Stimulated activated CD8-positive, alpha-beta memory T cell treated with anti-CD3 and anti-CD28 coated beads, Interleukin-4, amount 100 ng/mL, for 24 hours (primary cell): ENCODE measurements at places on chromosomes 1 and 21.

DNA sequence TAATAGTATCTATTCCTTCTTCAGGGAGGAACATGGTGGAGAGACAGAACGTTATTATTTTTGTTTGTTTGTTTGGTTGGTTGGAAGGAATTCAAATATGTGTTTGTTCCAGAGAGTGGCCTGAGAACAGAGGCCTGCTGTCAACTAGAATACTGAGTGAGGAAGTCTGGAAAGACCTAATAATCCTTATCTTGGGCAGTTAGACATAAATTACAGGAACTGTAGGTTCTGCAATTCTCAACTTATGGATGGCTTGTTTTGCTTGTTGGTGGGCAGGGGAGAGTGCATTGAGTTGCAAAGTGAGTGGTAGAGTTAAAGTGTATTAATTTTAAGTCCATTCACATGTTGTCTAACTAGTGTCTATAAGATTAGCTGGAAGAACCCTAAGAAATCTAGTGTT lies 197.6 kb downstream of the BACH1 start:
- DNase-seq = no peak

DNA sequence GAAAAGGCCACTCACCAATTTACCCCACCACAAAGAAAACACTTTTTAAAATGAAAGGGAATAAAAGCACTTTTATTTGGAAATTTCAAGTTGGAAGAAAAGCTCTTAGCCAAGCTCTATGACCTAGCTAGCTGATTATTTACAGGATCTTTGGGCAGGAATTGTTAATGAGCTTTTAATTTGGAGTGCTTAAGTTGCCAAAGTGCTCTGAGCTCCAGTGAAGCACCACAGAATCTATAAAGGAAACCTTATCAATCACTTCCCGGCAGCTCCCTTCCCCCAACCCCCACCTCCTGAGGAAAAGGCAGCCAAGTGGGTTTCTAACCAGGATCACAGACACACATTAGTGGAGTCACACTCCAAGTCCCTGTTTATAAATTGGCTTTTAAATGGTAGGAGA lies 1.5 kb downstream of the ERI3 start:
- DNase-seq = no peak

DNA sequence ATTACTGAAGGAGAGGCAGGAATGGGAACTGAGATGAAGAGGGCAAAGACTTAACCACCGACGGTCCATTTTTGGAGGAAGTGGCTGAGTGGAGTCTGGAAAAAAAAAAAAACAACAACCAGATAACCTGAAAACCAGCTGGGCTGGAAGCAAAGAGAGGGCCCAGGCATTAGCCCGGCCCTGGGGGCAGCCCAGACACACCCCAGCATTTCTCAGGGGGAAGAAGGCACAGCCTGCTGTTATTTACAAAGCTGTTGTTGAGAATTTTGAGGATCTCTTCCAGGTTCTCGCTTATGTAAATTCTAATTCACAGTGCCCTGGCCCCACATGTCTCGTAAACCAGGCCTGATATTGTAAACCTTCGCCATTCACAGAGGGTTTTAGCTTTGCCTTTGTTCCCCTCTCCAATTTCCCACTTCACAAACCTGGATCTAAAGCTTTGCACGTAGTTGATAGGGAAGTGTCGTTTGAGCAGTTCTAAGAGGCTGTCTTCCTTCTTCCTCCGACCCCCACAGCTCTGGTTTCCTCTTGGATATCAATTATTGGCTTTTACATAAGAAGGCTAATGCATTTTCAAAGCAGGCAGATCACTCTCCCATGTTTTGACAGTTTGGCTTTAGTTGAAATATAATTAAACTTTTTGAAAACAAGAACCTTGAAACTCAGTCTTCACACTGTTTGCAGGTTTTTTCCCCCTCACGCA lies 161.8 kb upstream of the IRF2BP2 start:
- no peak for DNase-seq

- no peak for DNase-seq
These were observed 3.2 kb downstream of the ID3 start for GRCh38 chr1:23555986-23556634.

DNA sequence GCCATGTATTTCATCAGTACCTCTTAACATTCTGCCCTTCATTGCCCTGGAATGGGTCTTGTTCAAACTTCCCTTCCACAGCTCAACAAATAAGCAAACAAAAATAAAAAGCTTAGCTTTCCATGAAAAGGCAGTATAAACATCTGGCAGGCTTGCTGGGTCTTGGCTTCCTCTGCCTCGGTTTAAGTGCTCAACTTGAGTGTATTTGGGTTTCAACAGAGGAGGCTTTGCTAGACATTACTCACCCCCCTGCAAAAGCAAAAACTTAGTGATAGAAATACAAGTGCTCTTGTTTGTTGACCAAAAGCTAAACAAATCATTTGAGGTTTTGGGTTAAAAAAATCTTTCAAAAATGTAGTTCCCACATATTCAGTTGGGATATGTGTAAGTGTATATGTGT lies 518.5 kb downstream of the PLPP3 start:
- no peak for DNase-seq

GRCh38 chr1:108817811-108818210 lies 39.1 kb downstream of the AKNAD1 start:
- no peak for DNase-seq

- no peak for DNase-seq
These were observed 106.4 kb downstream of the RGL1 start for GRCh38 chr1:183911285-183911684.

DNA sequence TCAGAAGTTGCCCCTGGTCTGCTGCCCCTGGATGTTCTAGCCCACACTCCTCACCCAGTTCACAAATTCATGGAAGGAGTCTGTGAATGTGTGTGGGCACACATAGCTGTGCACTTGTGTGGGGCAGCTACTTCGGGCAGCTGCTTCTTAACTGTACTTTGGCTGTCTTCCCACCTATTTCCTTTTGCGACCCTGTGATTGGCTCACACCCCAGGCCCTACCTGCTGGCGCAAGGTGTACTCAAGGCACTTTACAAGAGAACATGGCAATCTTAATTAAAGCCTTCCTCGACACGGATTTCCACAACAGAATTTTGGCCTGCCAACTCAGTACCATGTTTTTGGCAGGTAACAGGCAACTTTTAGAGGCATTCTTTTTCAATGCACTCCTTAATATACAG lies 86.5 kb upstream of the CTTNBP2NL start:
- DNase-seq = no peak
